NCI-H1694 treated with DMSO at 0.1 percent for 48 hours (cell line): ENCODE measurements at places on chromosomes 6 and 20.

DNA sequence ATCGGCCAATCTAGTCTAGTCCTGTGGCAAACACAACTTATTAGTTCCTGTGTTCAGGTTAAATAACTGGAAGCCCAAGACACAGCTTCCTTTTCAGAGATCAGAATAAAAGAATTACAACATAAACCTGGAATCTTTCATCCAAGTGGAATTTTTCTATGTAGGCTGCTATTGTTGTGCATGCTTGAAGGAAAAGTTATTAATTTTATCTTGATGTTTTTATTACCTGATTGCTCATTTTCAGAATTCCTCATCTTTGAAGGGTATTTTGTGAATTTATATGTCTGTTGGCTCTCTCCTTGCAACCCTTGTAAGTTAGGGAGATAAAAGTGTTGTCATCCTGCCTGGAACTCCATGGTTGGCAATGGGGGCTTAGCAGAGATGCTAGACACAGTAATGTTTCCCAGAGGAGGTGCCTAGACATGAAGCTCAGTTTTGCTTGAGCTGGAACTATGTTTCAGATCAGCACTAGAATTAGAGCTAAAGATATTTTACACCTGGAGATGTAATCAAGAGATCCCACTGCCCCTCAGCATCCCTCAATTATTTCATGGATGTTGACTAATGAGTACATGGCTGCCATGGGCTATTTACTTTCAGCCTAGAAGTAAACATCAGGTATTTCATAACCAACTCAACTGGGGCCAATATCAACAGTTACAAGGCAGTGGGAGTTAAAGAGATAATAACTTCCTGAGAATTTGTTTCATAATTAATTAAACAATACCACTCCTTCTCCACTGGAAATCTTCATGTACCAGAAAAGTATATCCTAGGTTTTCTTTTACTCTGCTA is 367.0 kb upstream of the MARCKS start:
- no peak for DNase-seq

DNA sequence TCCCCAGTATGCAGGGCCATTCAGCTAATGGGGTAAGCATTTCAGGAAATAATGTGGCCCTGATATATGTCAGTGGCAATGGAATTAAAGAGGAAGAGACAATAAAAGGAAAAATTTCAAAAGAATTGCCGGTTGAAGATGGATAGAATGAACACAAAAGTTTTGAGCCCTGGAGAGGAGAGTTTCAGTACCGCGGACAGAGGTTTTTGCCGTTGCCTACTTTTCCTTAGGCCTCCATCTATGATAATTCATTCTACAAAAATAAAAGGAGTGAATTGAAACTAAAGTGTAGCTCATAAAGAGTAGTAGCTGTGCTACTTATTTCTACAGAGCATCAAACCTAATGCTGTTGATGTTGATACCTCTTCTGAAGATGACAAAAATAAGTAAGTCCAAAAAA is 140.7 kb downstream of the RNASET2 start:
- no peak for DNase-seq

- DNase-seq: no peak
Observed at GRCh38 chr6:53192682-53193188, 44.1 kb upstream of the GCM1 start.

DNA sequence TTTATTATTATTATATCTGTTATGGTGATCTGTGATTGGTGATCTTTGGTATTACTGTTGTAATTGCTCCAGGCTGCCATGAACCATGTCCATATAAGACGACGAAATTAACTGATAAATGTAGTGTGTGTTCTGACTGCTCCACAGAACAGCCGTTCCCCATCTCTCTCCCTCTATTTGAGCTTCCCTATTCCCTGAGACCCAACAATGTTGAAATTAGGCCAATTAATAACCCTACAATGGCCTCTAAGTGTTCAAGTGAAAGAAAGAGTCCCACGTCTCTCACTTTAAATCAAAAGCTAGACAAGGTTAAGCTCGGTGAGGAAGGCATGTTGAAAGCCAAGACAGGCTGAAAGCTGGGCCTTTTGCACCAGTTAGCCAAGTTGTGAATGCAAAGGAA is 51.6 kb downstream of the ZFP64 start:
- DNase-seq: no peak

- no peak for DNase-seq
Observed at GRCh38 chr6:160356074-160356744, 8.0 kb downstream of the SLC22A3 start.

DNA sequence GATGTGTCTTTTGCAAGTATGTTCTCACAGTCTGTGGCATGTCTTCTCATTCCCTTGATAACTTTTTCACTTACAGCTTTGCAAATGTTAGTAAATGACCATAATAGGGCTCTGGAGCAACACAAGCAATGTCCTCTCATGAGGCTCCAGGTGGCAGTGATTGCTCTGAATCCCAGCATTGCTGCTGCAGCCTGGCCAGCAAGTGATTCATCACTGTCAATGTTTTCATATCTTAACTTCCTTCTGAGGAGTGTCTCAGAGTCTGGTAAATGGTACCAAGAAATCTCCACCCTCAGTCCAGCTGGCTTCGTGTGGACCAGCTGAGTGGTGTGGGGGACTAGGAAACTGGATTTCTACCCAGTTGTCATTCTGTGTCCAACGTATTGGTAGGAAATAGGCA is 139.6 kb downstream of the MYLK4 start:
- DNase-seq: no peak

- DNase-seq: no peak
Observed at GRCh38 chr6:50929323-50929722, 110.7 kb downstream of the TFAP2B start.

DNA sequence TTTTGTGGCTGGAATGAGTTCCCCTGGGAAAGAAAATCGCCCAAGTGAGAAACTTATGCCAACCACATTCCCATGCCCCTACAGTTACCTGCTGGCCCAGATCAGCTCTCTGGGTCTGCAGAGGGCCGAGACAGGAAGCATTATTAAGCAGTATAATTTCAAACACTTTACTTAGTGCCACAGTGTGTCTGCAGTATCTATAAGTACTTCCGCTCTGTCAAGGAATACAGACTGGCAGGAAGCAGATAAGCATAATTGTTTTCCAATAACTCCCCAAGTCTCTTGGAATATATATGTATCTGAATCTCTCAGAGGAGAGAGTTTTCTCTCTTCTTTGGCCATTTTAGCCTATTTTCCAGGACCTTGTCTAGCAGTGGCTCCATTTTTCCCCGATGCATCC is 24.9 kb downstream of the SAYSD1 start:
- no peak for DNase-seq

DNA sequence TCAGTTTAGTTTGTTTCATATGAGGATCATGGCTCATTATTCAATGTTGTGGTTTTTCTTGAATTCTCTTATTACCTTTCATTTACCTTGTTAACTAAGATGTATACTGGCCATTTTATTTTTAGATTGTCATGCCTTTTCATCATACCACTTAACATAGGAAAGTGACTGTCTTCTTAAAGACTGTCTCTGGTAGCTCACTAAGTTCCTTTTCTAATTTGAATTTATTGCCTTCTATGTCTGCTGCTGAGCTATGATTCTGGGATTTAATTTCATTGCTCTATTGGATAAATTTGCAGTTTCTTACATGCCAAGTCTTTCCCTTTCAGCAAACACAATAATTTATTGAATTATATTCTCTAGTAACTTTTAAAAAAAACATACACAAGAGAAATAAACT is 49.5 kb upstream of the ANKEF1 start:
- DNase-seq: no peak
